ENCODE measurements at places on chromosomes 12 and 14.

DNA sequence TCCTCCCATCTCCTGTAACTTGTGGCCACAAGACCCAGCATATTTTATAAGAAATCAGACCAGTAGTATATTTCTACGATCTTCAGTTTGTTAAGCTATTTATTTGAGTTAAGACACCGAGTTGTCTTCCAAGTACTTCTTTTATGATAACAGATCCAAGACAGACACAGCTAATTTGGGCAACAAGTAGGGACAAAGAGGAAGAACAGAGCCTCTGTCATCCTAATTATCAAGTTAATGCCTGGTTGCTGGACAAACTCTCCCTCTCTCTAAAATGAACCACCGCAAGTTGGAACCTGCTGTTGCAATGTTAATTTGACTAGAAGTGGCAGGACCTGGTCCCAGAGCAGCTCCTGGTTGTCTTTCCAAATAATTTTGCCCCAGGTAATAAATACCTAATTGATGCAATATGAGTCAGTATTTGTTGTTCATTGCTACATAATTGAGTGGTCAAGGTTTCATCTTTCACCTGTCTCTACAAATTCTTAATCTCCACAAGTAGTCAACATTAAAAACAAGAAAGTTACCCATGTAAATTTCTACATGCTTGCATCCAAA lies 323.7 kb downstream of the PAWR start:
- DNase-seq = no peak

- no peak for DNase-seq
Measured at GRCh38 chr14:93629643-93630042, 158.6 kb downstream of the PRIMA1 start.

- DNase-seq = peak; percentile 37
Measured at GRCh38 chr12:68481181-68481941, 129.3 kb upstream of the RAP1B start.

DNA sequence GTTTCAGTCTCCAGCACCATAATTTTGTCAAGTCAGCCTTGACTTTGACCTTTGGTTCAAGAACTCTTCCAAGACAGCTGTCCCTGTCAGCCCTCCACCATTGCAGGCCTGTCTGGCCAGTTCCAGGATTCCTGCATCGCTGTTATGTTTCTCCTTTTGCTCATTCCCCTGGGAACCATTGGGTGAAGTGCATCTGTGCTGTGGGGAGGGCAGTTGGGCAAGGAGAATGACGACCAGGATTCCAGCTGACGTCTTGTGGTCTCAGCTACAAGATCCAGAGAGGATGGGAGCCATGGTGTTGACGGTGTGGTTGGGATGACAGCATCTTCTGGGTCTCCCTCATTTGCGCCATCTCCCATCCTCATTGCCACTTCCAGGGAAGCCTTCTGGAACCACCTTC lies 45.9 kb upstream of the SLC24A4 start:
- DNase-seq = no peak

- DNase-seq = no peak
Measured at GRCh38 chr12:109605599-109606228, 32.1 kb downstream of the MVK start.

GRCh38 chr14:52046376-52046917 lies 22.4 kb downstream of the NID2 start:
- peak; percentile 11 for DNase-seq

DNA sequence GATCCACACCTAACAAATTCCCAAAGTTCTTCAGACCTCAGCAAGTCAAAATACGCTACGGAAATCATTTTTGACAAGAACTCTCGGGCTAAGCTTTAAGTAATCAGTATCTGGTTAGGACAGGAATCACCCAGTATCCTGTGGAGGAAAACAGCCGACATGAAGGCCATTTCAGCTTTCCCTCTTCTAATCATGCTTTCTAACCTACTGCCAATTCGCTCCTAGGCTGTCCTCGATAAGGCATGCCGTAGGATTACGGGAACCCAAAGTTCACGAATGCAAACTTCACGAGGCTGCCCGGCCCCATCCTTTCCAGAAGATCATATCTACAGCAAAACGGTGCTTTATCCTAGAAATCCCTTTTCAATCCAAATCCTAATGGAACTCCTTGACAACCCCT lies 81.8 kb upstream of the PTPRB start:
- no peak for DNase-seq

GRCh38 chr14:34004881-34005280 lies 54.0 kb upstream of the EGLN3 start:
- no peak for DNase-seq

DNA sequence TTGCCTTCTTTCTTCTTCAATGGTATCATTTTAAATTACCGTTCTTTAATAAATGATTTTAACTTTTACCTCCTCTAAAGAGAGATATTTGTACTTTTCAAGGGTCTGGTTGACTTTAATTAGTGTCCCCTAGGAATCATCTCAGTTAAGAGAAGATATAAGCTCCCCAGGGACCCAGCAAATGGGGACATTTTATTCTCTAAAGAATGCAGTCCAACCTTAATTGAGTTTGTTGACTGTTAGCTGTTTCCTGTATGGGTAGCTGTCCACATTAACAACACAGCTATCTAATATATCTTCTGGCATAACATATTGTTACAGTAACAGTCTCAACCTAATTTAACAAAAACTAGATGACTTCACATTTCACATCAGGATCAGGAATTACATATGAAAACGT lies 241.6 kb upstream of the NPAS3 start:
- DNase-seq = no peak

DNA sequence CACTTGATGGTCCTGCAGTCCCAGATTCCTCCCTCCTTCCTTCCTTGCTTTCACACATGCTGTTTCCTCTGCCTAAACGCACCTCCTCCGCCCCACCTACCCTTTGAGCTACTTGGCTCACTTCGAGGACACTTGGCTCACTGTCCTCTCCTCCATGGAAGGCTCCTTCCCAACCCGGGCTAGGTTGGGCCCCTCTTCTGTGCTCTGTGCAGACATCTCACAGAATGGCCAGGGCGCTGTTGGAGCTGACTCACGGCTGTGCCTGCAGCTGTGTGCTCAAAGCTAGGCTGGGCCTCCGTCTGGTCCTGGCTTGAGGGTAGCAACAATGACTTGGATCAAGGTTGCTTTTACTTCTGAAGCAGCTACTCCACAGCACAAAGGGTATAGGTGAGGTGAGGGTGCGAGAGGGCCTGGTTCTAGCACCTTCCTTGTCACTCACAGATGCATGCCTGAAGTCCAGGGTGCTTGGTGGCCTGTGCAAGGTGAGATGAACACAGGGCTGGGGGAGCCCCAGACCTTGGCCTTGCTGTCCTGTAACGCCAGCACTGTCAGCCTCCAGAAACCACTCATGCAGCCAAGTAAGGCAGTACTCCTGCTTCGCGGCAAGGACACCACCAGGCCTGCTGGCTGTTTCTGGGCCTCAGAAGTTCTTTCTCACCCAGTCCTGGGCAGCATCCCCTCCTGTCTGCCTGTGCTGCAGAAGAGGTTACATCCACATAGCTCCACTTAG lies 61.8 kb downstream of the GALNT16 start:
- DNase-seq = no peak

Measured in hematopoietic multipotent progenitor cell treated with erythropoietin and hydrocortisone succinate and interleukin-3 and kit ligand, for 4 days (in vitro differentiated cells).